Kidney capillary endothelial cell (primary cell): ENCODE measurements at places on chromosomes 1 and 21.

- no peak for DNase-seq
Observed at GRCh38 chr1:173149887-173150286, 57.2 kb downstream of the TNFSF4 start.

- no peak for DNase-seq
Observed at GRCh38 chr1:153745417-153745816, 17.6 kb downstream of the INTS3 start.

DNA sequence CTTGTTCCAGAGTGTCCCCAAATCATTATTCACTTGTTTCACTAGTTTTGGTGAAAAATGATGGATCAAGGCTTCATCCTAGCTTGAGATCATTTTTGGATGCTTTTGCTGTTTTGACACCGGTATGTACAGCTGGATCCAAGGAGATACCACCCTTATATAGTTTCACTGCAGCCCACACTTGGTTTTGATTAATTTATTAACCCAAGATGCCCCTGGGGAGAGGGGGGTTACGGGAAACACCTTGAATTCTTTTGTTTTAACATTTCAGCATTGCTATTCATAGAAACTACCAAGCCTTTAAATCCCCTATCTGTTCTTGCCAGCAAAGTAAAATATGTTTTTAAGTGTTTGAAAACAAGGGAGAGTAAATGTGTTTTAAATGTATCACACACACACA, 457.7 kb upstream of the RUNX1 start:
- no peak for DNase-seq

GRCh38 chr1:62346886-62347285, 27.7 kb upstream of the KANK4 start:
- no peak for DNase-seq

DNA sequence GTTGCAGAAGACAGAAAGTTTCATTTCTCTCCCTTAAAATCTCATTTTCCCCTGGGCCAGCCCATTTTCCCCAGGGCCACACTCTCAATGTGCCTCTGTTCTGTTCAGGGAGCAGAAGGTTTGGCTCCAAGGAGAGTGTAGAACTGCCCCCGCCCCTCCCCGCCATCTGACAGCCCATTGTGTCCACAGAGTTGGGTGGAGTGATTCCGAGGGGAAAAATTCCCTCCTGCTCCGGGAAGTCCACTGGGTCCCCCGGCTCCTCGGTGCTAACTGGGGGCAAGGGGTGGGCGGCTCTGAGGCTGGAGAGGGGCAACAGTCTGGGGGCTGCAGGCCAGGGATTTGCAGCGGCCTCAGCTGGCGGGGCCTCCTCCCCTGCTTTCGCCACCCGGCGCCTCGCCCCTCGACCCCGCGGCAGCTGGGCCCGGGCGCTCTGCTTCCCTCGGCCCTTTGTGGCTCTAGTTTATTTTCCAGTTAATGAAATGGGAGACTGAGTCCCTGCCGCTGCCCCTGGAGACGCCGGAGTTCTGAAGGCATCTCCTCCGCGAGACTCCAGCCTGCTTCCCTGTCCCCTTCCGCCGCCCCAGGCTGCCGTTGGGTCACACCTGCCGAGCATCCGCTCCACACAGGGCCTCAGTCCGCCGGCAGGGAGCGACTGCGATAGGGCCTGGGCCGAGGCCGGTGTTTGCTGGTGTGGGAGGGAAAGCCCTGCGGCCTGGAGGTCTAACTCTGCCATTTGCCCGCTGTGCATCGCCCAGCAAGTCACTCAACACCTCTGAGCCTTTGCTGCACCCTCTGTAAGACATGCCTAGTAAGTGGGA, 14.7 kb upstream of the KIRREL1 start:
- DNase-seq, result no peak

DNA sequence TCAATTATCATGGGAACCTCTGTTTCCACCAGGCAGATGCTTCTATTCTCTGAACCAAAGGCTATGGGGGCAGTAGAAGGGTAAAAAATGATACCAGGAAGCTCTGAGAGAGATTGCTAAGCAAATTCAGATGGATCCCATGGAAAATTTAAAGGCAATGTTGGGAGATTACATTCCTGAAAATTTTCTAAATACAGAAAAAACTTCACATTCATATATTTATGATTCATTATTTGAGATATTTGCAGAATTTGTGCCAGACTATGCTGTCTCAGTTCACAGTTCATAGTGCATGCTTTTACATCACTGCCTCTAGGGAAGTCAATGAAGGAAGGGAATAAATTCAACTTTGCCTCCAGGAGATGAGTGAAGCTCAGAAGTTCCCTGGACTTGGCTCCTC, 57.5 kb downstream of the KCNT2 start:
- DNase-seq, result no peak

GRCh38 chr1:11749203-11749689, 12.7 kb upstream of the C1orf167 start:
- no peak for DNase-seq

GRCh38 chr1:213054733-213055591, 3.9 kb downstream of the RPS6KC1 start:
- no peak for DNase-seq

GRCh38 chr21:42806509-42807140, 72.7 kb downstream of the WDR4 start:
- DNase-seq, result no peak

- DNase-seq, result no peak
Observed at GRCh38 chr1:89609781-89610456, 23.0 kb upstream of the LRRC8C start.
